ENCODE measurements at places on chromosomes 7 and 10.
A peak's percentile ranks its signal among the peaks of the same experiment; 100 is the strongest.

- no peak for DNase-seq
These were observed 203.6 kb upstream of the NPSR1 start for GRCh38 chr7:34454381-34454780.

DNA sequence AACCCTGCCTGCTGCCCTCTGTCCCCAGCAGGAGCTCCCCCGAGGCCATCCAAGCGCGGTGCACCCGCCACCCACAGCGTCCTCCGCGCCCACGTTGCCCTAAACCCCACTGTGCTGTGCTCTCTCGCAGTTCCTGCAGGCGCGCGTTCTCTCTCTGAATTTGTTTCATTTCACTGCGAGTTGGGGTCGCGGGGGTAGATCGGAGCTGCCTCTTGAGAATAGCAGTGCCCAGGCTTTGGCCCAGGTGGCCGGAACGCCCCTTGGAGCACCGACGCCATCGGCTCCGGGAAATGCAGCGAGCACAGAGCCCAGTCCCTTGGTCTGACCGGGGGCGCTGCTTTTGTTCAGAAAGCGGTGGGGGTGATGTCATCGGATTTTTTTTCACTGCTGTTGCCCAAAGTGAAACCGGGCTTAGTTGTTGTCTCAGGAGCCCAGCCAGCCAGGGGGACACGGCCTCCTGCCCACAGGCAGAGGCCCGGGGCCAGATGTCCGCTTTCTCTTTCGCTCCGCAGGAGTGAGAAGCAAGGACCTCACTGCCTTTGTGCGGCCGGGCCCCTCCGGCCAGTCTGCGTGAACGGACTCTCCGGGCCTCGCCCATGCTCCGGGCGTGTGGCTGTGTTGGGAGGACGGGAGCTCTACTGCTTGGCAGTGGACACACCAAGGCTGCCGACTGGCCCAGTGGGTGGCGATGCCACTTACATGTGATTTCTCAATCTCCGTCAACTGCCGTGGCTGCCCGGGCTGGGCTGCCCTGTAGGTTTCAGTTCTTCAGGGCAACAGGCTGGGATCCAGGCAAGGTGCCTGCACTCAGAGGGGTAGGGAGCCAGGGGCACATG is 43.1 kb downstream of the FOXK1 start:
- peak; percentile 81 for DNase-seq

DNA sequence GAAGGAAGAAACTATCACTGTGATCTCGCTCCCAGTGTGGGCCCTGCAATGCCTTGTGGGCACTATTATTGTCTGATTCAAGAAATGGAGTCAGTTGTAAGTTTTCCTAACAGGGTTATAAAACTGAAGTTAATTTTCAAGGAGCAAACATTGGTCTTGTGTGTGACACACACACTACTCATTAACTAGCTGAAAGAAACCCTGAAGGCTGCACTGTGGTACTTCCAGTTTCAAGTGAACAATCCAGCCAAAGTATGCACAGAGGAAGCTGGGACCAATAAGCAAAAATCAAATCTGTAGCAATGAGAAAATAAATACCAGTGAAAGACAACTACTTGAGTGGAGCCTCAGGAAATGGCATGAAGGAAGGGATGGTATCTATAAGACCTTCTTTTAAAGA is 506.6 kb upstream of the POT1 start:
- DNase-seq, result no peak

- peak; percentile 34 for DNase-seq
These were observed 35.1 kb upstream of the DNAH11 start for GRCh38 chr7:21507627-21508343.

DNA sequence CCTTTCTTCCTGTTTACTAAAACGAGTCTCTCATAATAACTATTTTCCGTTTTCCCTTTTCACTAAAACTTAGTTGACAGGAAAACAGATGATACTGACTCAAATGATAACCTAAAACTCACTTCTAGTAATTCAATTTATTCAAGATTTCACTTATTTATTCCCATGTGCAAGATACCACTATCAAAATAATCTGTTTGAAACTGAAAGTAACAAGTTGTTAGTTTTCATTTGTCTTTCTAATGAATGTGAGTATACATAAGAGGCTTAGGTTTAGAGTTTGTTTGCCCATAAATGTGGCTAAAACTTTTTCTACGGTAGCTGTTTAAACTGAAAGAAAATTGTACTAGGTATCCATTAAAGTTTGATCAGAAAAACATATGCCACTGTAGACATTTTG is 314.9 kb upstream of the STEAP1 start:
- no peak for DNase-seq

DNA sequence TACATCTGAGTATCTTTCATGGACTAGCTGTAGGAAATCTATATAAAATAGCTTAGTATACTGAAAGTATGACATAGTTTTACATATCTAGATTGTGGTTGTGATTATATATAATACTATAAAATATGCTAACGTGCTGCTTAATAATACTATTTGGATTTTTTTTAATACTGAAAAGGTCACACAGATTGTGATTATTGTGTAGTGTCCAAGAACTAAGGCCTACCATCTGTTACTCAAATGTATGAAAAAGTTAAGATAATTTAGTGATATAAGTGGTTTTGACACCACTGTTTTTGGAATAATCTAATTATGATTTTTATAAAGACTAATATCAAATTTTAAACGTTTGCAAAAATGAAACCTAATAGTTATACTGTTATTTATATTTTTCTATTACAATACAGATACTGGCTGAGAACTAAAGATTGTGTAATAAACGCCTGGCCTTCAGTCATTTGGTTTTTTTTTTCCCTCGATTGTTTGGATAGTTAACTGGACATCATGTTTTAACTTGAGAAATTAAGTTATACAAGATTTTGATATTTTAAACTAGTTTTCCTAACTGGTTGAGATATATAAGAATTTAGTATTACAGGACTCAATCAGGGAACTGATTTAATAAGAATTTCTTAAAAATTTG is 12.6 kb downstream of the PTEN start:
- no peak for DNase-seq

- no peak for DNase-seq
These were observed 14.6 kb downstream of the ZCWPW1 start for GRCh38 chr7:100413889-100414288.

- no peak for DNase-seq
These were observed 110.9 kb downstream of the SGMS1 start for GRCh38 chr10:50512743-50513416.

DNA sequence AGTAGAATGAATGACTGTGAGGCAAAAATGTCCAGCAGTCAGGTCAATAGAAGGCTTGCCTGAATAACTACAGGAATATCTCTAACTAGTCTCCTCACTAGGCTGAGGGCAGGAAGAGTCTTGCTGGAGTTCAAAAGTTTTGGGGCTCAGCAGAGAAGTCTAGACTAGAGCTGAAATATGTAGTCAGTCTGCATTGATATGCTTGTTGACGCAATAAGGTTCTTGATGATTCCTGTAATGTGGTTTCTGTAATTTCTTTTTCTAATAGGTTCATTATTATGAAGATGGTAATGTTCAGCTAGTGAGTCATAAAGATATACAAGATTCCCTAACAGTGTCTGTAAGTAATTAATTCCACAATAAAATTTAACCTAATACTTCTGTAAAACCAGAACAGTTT is 41.5 kb upstream of the ST7 start:
- DNase-seq, result no peak

DNA sequence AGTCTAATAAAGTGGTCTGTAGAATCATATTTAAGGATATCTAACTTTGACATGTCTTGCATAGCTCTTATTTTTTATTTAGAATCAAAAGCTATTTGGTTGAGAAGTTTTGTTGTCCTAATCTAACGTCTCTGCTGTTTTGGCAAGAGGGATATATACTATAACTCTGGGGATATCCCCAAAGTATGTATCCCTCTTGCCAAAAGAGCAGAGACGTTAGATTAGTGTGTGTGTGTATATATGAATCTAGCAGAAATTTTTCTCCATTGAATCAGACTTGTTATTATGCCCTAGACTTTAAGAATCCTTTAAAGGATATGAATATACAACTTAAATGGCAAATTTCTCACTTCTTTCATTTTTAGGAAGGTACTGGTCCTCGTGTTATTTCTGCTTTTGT is 9.6 kb downstream of the SMC3 start:
- no peak for DNase-seq

DNA sequence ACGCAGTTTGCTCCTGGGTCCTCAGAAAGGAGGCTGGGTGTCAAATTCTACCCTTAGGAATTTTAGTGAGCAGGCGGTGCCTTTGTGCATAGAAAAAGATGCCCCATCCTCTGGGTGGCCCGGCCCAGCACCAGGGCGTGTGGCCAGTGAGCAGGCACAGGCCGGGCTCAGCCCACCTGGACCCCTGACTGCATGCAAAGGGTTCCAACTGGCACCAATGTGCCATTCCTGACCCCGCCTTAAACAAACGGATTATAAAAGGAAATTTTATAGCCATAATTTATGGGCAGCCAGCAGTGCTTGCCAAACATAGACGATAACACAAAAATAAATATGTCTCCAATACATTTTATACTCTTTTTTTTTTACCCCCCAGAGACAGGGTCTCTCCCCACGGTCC is 40.1 kb upstream of the GNA12 start:
- no peak for DNase-seq

- DNase-seq, result no peak
These were observed 11.6 kb downstream of the BET1 start for GRCh38 chr7:93992421-93993110.

DNA sequence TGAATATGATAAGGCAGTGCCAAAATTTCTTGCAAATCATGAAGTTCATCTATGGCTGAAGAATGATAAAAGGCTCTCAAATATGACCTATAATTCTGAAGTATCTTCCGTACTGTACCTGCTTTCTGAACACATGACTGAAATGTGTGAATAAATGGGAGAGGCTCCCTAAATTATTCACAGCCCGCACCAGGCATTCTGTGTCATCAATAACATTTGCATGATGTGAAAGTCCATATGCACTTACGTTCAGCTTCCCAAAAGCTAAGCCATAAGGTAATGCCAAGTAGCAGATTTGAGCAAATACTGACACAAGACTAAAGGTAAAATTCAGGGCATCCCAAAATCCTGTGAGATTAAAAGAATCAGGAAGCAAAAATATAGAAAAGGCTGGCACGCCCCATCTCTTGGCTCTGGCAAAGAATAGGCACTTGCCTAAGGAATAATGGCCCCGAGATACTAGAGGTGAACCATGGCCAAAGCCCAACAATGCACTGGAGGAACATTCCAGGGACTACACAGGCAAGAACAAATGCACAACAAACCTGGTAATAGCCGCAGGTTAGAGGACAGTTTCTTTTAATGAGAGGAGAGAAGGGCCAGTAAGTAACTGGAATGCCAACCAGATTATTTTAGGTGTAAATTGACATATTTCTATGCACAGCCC is 280.5 kb downstream of the IPMK start:
- DNase-seq, result no peak

DNA sequence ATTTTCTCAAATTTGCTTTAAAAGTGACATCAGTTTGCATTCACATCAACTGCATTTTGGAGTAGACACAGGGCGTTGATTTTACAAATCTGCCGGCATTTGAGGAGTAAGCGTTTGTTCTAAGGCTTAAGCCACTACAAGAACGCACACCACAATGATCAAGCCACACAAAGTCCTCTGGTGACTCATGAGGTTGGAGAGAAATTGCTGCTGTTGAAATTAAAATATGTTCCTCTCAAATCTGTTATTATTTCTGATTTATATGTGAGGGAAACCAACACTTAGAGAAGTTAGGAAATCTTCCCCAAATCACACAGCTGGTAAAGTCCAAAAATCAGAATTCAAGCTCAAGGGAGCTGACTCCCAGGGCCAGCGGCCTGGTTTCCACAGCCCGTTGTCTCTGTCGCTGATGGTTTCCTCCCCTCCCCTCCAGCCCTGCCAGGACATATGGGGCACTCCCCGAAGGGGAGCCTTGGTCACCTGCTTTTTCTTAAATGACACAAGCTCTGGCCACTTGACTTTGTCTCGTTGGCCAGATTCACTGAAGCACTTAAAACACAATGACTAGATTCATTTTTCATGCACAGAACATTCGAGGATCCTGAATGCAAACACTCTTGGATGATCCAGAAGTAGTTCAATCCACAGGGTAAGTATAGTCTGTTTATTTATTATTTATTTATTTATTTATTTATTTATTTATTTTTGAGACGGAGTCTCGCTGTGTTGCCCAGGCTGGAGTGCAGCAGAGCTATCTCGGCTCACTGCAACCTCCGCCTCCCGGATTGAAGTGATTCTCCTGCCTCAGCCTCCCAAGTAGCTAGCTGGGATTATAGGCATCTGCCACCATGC is 29.2 kb upstream of the KLF6 start:
- DNase-seq, result no peak

- DNase-seq, result no peak
These were observed 139.3 kb upstream of the TCF7L2 start for GRCh38 chr10:112810711-112811151.

- DNase-seq, result no peak
These were observed 7.9 kb downstream of the CALML3 start for GRCh38 chr10:5532618-5533097.

- no peak for DNase-seq
These were observed 22.9 kb downstream of the CDK6 start for GRCh38 chr7:92813390-92814024.

DNA sequence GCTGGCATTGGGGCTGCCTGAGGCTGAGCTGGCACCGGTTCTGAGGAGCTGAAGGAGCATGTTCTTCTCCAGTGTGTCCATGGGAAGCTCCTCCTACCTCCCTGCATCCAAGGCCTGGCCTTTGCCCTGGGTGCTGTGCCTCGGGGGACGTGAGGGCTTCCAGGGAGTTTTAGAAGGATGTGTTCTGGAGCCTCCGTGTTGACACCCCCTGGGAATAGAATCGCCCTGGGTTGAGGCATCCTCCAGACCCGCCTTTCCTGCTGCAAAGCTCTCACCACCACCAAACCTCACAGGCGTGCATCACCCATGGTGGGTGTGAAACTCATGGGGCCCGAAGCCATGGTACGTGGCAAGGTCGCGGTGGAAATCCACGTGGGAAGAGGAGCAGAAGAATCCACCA is 95.4 kb downstream of the DYNC2I1 start:
- DNase-seq, result no peak

- no peak for DNase-seq
These were observed 162.5 kb upstream of the CELF2 start for GRCh38 chr10:10855151-10855581.

DNA sequence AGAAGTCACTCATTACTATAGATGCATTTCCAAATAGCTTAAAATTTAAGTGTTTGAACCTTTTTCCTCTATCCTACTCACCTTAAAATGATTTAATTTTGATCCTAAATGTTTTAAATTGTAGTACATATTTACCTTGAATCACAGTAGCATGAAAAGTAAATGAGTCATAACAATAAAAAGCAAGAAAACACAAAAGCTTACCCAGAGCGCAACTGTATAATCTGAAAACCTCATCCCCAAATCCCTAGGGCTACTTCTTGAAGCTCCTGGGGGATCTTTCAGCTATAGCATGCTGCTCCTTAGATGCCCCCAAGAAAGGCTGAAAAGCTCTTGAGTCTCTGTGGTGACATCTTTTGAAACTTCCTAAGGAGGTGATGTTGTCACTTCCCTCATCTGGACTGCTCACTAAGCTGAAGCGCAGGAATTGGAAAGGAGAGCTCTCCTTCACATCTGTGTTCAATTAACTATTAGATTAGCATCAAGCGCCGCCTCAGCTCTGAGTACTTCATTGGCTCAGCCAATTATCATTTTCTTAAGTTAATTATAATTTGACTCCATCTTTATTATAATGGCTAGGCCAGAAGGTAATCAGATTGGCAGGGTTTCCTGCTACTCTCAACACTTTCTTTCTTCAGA is 60.2 kb downstream of the SEMA3E start:
- no peak for DNase-seq

Data from putamen (tissue), 1 donor.